Hematopoietic multipotent progenitor cell treated with erythropoietin and hydrocortisone succinate and interleukin-3 and kit ligand, for 8 days (in vitro differentiated cells): ENCODE measurements at places on chromosomes 2 and 18.
A peak's percentile ranks its signal among the peaks of the same experiment; 100 is the strongest.

DNA sequence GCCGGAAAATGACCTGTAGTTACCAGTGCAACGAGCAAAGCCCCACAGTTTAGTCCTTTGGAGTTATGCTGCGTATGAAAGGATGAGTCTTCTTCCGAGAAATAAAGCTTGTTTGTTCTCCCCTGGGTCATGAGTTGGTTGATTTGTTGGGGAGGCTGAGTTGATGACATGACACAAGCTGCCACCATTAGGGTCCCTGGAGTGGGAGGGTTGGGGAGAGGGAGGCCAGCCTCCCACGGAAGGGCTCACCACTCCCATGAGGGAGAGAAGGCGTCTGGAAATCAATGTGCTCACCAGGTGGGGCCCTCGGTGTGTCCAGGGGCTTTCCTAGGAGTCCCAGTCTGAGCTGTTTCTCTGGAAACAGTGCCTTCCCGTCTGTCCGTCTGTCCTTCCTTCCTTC lies 7.4 kb upstream of the DGKD start:
- no peak for DNase-seq

DNA sequence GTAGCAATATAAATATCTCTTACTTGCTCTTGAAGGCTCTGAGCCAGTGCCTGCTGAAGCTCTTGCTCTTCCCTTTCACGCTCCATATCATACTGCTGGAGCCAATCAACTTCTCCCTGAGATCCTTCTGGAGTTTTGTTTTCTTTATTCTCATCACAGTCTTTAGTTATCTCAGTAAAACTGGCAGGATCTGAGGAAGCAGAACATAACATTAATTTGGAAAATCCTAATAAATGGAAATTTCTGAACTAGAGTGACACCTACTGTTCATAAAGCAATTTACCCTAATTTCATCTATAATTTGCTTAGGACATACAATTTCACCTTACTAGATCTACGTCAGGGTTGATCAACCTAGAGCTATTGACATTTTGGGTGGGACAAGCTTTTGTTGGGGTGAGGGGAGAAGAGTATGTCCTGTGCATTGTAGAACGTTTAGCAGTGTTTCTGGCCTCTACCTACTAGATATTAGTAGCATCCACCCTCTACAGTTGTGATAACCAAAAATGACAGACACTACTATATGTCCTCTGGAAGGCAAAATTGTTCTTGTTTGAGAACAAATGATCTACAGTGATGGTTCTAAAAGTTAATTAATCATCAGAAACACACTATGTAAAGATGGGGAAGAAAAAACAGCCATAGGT lies 47.2 kb downstream of the VIL1 start:
- DNase-seq, result peak; percentile 66

DNA sequence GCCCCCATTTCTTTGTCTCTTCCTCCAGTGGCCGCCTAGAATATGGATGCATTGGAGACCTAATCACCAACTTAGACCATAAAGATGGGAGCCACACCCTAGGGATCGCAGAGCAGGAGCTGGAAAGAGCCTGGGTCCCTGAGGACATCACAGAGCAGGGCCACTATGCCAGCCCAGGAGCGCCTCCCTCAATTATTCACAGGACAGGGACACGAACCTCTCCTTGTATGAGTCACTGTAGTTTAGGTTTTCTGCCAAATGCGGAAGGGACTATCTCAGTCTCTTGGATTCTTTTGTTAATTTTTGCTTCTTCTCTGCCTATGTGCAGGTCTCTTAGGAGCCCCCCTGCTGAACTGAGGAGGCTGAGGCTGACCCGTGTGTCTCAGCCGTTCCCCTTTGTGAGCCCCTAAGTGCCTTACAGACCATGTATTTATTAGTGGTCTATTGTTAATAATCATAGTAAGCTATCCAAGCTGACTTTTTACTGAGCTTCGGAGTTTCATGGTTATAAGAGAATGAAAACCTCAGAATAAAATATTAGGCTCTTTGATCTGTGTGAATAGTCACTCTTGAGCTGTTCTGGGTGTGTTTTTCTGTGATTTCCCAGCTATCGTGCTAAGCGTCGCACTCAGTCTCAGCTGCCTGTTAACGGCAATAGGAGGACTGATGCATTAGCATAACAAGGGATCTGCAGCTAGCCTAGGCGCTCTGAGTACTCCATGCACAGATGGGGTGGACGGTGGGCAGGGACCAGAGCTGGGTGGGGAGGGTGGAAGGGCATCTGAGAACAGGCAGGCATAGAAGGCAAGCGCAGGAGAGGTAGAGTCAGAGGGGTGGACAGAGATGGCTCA lies 12.7 kb upstream of the PTPN4 start:
- no peak for DNase-seq

- no peak for DNase-seq
Observed at GRCh38 chr2:220660277-220661145, 911.6 kb downstream of the EPHA4 start.

GRCh38 chr2:72051971-72052505 lies 95.6 kb downstream of the CYP26B1 start:
- DNase-seq, result no peak

GRCh38 chr2:198044777-198045176 lies 240.4 kb downstream of the PLCL1 start:
- no peak for DNase-seq

DNA sequence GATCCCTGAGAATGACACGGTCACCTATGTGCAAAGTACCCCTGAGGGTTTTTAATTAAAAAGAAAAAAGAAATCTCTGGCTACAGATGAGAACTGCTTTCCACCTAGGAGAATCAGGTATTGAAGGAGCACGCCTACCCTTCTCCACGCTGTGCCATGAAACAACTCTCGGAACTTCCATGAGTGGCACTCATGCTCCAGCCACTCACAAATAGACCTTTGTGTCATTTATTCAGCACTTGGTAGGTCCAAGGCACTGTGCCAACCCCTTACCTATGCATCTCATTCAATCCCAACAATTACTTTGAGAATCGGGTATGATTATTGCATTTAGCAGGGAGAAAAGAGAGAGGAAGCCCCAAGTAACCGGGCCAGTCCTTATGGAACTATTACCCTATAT lies 44.9 kb upstream of the TTC39C start:
- no peak for DNase-seq
